A549 treated with Mapracorat at 1 μM for 4 hours (cell line): ENCODE measurements at places on chromosomes 1 and 21. TPM values are rescaled to one million over a fixed set of nuclear protein-coding genes. Genes with fewer than 3 reads are reported as not detected.

The ARHGAP29 gene
- total RNA-seq, result 12.0 to 15.7 TPM (median 13.8 TPM) in 5 replicates

The RSPO1 gene
- 0.08 to 0.16 TPM (median 0.10 TPM) in 5 replicates for total RNA-seq

The HCRTR1 gene
- total RNA-seq, result not detected in 5 replicates

The RCOR3 gene
- total RNA-seq, result 28.8 to 31.6 TPM (median 29.9 TPM) in 5 replicates

The LCE5A gene
- not detected in 5 replicates for total RNA-seq
